ENCODE measurements at places on chromosomes 4 and X.

- DNase-seq, result no peak
These were observed 417.1 kb downstream of the RAB28 start for GRCh38 chr4:13067077-13067476.

GRCh38 chrX:9591496-9591895, 126.6 kb downstream of the TBL1X start:
- DNase-seq, result no peak

DNA sequence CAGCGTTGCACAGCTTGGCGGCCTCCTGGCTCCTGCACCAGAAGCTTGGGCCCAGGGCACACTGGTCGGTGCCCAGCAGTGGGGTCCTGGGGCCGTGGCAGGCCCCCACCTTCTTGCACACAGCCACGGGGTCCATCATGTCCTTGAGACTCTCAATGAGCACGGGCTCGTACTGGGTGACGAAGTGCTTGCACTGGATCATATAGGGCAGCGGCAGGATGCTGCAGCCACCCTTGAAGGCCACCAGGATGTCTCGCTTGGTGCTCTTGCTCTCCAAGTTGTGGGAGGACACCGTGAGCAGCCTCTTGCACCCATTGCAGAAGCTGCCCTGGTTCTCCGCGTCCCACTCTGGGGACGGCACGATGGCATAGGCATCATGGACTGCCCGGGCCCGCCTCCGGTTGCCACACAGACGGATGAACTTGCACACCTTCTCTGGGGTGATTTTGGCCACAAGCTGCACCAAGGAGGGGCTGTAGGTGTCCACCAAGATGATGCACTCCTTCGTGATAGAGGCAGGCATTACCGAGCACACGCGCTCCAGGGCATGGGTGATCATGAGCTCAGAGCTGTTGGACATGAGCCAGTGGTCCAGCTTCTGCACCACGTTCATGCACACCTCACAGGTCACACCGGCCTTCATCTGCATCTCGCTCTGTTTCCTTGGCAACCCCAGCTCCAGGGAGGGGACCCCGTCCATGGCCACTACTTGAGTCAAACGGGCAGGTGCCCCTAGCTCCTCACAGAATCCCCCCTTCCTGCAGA, 1.2 kb downstream of the PSAPL1 start:
- no peak for DNase-seq

DNA sequence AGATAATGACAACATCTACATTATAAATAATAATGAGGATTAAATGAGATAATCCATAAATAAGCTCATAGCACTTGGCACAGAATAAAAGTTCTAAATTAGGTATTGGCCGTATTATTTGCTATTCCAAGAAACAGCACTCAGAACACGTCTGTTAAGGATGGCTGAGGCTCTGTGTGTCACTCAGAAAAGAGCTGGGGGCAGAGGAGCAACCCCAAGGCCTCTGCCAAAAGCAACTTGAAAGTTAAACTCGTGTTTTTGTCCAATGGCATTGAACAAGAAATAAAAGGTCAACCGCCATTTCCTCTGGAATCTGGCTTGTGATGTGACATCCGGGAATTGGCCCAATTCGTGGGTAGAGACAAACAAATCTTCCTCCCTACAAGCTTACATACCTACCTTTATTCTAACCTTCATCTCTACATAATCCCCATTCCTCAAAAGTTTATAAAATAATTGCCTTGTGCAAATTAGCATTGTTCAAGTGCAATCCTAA, 42.3 kb upstream of the FAM241A start:
- DNase-seq, result no peak

- DNase-seq, result no peak
These were observed 33.6 kb downstream of the LNX1 start for GRCh38 chr4:53557669-53558064.

GRCh38 chr4:118087366-118087765, 53.1 kb downstream of the NDST3 start:
- no peak for DNase-seq

DNA sequence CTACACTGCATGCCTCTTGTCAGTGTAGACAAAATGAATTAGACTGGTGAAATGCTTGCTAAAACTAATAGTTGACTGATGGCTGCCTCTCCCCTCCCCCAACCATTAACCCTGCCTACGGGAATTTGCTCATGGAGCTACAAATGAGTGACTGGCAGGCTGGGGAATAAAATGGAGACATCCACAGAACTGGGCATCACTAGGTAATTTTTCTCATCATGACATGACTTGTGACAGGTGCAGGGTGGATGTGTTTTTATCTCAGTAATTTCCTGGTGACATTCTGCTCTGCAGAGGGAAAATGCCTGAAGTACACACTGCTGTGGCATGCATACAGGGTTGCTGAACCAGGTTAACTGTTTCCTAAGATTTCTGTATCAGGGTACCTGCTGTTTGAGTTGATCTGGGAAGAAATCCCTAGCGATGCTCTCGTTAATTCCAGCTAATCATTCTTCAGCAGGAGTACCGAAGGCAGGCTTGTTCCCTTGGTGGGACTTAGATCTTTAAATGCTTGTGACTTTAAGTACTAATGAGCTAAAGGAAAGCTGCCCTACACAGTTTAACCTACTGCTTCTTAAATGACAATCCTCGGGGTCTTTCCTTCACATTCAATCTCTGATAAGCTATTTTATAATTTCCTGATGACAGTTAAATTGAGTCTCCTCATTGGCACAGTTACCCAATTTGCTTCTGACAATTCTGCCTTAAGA, 376.3 kb upstream of the LCORL start:
- no peak for DNase-seq

Measured in iPS DF 19.7 (cell line).